IPS DF 6.9 (cell line): ENCODE measurements at places on chromosomes 13 and 19.

- no peak overlapping the region for H3K4me3 ChIP-seq
- H3K36me3 ChIP-seq: no peaks in the 10 kb centered on the region
- DNase-seq: no peak
- no peak overlapping the region for H3K27ac ChIP-seq
- peaks cover 2% of the 10 kb centered on the region; the same call in 1 of the 2 replicates for H3K4me1 ChIP-seq
These were observed 53.1 kb downstream of the ARHGAP35 start for GRCh38 chr19:46913852-46914430.

DNA sequence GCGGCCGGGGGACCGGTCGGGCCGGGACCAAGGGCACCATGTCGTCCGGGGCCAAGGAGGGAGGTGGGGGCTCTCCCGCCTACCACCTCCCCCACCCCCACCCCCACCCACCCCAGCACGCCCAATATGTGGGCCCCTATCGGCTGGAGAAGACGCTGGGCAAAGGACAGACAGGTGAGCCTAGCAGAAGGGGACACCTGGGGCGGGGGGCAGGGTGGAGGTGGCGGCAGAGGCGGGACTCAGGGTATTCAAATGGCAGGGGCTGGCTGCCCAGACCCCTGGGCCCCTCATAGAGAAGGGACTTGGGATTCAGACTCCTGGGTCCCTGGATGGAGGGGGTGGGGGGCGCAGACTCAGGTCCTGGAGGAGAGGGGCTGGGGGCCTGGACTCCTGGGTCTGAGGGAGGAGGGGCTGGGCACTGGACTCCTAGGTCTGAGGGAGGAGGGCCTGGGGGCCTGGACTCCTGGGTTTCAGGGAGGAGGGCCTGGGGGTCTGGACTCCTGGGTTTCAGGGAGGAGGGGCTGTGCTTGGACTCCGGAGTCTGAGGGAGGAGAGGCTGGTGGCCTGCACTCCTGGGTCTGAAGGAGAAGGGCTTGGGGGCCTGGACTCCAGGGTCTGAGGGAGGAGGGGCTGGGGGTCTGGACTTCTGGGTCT is 735 bp downstream of the BRSK1 start:
- H3K36me3 ChIP-seq: peaks cover 11% of the 10 kb centered on the region
- no peak for DNase-seq
- H3K4me1 ChIP-seq: peaks cover 2% of the 10 kb centered on the region; the same call in 1 of the 2 replicates
- no peak overlapping the region for H3K27ac ChIP-seq
- H3K4me3 ChIP-seq: peak overlapping the region; percentile 51; the same call in 1 of the 2 replicates

GRCh38 chr19:17404621-17405249 is 695 bp downstream of the BST2 start:
- H3K36me3 ChIP-seq: no peaks in the 10 kb centered on the region
- no peak for DNase-seq
- no peaks in the 10 kb centered on the region for H3K27me3 ChIP-seq
- peaks cover 4% of the 10 kb centered on the region; the same call in 1 of the 2 replicates for H3K4me1 ChIP-seq
- no peak overlapping the region for H3K27ac ChIP-seq
- peak overlapping the region; percentile 50; the same call in 1 of the 2 replicates for H3K4me3 ChIP-seq

DNA sequence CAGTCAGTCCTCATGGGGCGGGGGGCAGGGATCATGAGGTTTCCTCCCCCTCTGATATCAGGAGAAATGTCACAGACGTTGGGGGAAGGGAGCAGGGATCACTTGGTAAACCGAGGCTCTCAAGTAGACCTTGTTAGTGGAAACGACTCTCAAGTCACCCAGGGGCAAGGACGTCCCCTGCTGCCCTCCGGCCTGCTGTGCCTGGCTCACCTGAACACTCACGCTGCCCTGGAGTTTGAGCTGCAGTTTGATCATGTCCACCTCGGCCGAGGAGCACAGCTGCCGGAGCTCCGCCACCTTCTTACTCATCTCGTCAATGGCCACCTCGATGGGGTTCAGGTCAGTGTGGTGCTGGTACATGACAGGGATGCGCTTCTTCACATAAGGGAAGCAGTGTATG is 47.6 kb upstream of the SLC15A1 start:
- H3K36me3 ChIP-seq: no peaks in the 10 kb centered on the region
- H3K27ac ChIP-seq: no peak overlapping the region
- H3K27me3 ChIP-seq: no peaks in the 10 kb centered on the region
- peaks cover 1% of the 10 kb centered on the region; the same call in 1 of the 2 replicates for H3K4me1 ChIP-seq

DNA sequence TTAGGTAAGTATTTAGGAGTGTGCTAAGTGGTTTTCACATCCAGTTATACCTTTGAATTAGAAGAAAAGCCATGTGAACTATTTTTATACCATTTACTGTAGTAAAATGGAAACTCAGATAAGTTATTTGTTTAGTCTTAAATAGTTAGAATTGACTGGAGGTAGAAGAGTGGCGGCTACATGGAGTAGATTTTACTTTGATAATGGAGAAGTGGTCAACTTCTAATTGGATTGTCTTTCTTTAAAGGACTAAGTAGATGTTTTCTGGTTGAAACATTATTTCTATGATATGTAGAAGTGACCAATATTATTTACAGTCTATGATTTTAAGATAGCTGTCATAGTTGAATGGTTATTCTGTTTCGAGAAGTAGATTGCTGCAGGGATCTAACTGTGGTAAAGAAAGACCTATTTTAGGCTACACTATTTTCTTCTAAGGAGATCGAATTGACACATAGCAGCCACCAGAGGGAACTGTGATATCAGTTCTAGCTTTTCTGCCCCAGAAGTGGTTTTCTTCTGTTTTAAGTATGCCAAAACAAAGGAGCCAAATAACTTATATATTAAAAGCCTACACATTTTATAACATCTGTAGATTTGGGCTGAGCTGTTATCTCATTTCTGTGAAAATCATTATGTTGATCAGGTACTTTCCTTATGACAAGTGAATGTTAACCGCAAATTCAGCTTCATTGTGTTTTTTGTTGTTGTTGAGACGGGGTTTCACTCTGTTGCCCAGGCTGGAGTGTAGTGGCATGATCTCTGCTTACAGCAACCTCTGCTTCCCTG is 26.1 kb downstream of the ZMYM2 start:
- H3K36me3 ChIP-seq: no peaks in the 10 kb centered on the region
- no peak for DNase-seq
- no peak overlapping the region for H3K4me3 ChIP-seq
- no peaks in the 10 kb centered on the region for H3K27me3 ChIP-seq

- peaks cover 6% of the 10 kb centered on the region for H3K4me1 ChIP-seq
- no peaks in the 10 kb centered on the region for H3K36me3 ChIP-seq
- H3K27ac ChIP-seq: no peak overlapping the region
These were observed 561.3 kb downstream of the FGF9 start for GRCh38 chr13:22232186-22232585.

DNA sequence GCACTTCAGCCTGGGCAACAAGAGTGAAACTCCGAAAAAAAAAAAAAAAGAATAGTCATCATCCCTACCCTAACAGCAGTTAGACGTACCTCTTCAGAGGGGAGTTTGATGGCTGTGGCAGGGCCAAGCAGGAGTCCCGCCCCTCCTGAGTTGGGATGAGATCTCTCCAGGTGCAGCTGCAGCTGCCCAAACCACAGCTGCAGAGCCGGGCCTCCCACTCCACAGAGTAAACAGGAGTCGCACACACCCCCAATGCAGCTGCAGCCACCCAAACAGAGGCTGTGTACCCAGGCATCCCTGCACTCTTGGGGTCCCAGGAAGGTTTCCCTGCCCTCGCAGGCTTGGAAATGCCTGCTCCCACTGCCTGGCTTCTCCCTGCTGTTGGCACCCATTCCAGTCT is 17.4 kb upstream of the MLLT1 start:
- H3K27me3 ChIP-seq: no peaks in the 10 kb centered on the region
- no peak for DNase-seq
- H3K4me1 ChIP-seq: no peaks in the 10 kb centered on the region
- no peak overlapping the region for H3K27ac ChIP-seq
- no peak overlapping the region for H3K4me3 ChIP-seq
- H3K36me3 ChIP-seq: no peaks in the 10 kb centered on the region

GRCh38 chr19:42846597-42846996 is 32.9 kb downstream of the PSG1 start:
- no peak overlapping the region for H3K4me3 ChIP-seq
- H3K27ac ChIP-seq: no peak overlapping the region
- no peak for DNase-seq
- no peaks in the 10 kb centered on the region for H3K36me3 ChIP-seq
- no peaks in the 10 kb centered on the region for H3K27me3 ChIP-seq
- no peaks in the 10 kb centered on the region for H3K4me1 ChIP-seq

- H3K27me3 ChIP-seq: no peaks in the 10 kb centered on the region
- DNase-seq: no peak
- no peaks in the 10 kb centered on the region for H3K36me3 ChIP-seq
- 0 out of 2 replicates have a peak, but pooled peaks cover 2% of the 10 kb centered on the region for H3K4me1 ChIP-seq
These were observed 7.0 kb downstream of the LGI4 start for GRCh38 chr19:35127871-35128270.

DNA sequence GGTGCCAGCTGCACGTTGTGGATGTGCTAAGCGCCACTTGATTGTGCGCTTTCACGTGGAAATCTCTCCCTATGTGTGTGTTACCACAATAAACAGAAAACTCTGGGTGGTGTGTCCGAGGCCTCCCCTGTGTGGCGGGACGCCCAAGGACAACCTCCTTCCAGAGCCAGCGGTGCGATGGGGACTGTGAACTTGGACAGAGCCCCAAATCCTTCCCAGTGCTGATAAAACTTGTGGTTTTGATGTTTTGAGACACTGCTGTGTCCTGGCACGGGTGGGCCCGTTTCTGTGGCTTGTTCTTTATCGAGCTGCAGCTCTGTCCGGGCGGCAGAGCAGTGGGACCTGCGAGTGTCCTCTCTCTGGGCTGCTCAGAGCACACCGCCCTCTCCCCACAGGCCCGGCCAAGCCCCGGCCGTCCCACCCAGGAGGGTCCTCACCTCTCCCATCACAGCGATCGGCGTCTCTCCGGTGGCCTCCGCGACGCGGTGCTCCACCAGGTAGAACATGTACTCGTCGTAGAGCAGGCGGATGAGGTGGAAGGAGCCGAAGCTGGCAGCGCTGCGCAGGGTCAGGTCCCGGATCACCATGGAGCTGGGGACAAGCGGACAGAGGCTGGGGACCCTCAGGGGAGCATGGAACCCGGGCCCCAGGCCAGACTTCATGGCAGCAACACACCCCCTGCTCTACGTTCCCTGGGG is 18.8 kb upstream of the RANBP3 start:
- no peaks in the 10 kb centered on the region; the same call in 1 of the 2 replicates for H3K4me1 ChIP-seq
- H3K4me3 ChIP-seq: no peak overlapping the region
- DNase-seq: no peak

DNA sequence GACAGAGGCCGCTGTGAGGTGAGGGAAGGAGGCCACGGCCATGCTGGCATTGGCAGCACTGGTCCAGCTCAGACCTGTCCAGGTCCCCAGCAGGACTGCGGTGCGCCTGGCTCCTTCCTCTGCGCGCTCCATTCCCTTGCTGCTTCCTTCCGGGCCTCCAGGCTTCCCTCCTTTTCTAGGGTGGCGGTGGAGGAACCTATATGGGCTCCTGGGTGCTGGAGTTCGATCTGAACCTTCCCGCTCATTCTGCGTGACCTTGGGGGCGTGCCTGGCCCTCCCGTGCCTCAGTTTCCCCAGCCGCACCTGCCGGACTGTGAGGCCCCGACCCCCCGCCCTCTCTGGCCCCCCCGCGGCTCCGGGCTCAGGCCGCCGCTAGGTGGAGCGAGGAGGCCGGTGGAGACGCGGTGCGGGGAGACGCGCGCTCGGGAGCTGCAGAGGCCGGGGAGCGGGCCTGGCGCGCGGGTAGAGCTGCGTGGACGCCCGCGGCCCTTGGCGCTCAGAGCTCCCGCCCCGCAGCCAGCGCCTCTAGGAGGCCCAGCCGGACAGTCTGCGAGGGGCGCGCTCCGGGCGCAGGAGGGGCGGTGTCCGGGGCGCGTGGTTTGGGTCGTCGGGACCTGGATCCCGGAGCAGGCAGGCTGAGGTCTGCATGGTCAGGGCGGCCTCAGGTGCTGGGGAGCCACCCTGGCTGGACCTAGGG is 29.9 kb downstream of the EFNA2 start:
- H3K4me1 ChIP-seq: no peaks in the 10 kb centered on the region
- H3K36me3 ChIP-seq: no peaks in the 10 kb centered on the region
- H3K27me3 ChIP-seq: no peaks in the 10 kb centered on the region; the same call in 1 of the 2 replicates
- H3K4me3 ChIP-seq: peak overlapping the region; percentile 16; the same call in 1 of the 2 replicates

- no peak overlapping the region for H3K27ac ChIP-seq
- DNase-seq: no peak
- no peak overlapping the region for H3K4me3 ChIP-seq
- H3K4me1 ChIP-seq: no peaks in the 10 kb centered on the region
- H3K36me3 ChIP-seq: no peaks in the 10 kb centered on the region
- H3K27me3 ChIP-seq: no peaks in the 10 kb centered on the region
These were observed 17.4 kb downstream of the GPR183 start for GRCh38 chr13:99289674-99290337.

GRCh38 chr13:91313103-91313502 is 34.4 kb upstream of the MIR17HG start:
- H3K36me3 ChIP-seq: no peaks in the 10 kb centered on the region
- no peak overlapping the region for H3K27ac ChIP-seq
- DNase-seq: peak; percentile 11
- H3K4me1 ChIP-seq: no peaks in the 10 kb centered on the region

DNA sequence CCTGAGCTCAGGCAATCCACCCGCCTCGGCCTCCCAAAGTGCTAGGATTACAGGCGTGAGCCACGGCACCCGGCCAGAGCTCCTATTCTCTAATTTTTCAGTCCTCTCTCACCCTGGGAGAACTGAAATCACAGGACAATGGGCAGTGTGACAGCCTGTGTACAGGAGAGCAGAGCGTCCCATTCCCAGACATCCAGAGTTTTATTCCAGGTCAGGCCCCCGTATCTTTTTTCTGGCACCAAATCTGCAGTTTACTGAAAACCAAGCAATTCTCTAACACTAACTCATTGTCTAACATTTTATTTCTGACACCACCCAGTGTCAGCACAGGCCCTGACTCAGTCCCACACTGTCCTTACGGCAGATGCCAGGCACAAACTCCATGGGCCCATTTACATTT is 6.7 kb downstream of the ZNF708 start:
- no peak overlapping the region for H3K27ac ChIP-seq
- DNase-seq: no peak
- no peaks in the 10 kb centered on the region for H3K36me3 ChIP-seq
- no peak overlapping the region for H3K4me3 ChIP-seq
- H3K4me1 ChIP-seq: peaks cover 3% of the 10 kb centered on the region; the same call in 1 of the 2 replicates

DNA sequence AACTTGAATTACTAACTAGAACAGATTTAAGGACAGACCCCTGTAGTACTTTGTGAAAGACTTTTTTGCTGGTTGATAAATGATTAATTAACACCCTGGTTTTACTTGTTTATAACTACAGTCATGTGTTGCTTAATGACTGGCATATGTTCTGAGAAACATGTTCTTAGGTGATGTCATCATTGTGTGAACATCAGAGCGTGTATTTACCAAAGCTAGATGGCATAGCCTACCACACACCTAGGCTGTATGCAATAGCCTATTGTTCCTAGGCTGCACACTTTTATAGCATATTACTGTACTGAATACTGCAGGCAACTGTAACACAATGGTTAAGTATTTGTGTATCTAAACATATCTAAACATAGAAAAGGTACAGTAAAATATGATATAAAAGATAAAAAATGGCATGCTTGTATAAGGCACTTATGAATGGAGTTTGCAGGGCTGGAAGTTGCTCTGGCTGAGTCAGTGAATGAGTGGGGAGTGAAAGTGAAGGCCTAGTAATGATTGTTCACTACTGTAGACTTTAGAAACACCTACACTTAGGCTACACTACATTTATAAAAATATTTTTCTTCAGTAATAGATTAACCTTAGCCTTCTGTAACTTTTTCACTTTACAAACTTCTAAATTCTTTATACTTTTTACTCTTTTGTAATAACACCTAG is 260.3 kb downstream of the KCNRG start:
- no peak for DNase-seq
- H3K4me3 ChIP-seq: no peak overlapping the region
- peaks cover 5% of the 10 kb centered on the region; the same call in 1 of the 2 replicates for H3K4me1 ChIP-seq
- no peak overlapping the region for H3K27ac ChIP-seq

- H3K36me3 ChIP-seq: no peaks in the 10 kb centered on the region
- H3K4me1 ChIP-seq: peaks cover 3% of the 10 kb centered on the region; the same call in 1 of the 2 replicates
- no peak overlapping the region for H3K4me3 ChIP-seq
- no peak overlapping the region for H3K27ac ChIP-seq
These were observed 1.3 kb upstream of the LRCH1 start for GRCh38 chr13:46551410-46552302.
